ENCODE measurements at places on chromosomes 6 and 20.
A peak's percentile ranks its signal among the peaks of the same experiment; 100 is the strongest.

DNA sequence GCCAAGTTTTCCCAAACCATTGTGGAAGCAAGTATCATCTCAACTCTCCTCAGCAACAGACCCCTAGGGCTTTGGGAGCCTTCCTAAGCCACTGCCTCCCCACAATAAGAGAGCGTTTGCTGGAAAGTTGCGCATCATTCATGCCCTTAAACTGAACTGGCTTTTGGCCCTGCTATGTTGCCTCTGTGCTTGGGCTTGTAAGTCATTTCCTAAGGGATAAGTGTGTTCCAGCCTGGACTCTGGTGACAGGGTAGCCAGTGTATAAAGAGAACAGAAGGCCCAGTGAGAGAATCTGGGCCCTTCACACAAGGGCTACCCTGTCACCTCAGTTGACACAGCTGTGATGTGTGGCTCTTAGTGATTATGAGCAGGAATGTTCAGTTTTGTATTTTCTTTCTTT lies 77.8 kb downstream of the COL9A1 start:
- no peak for DNase-seq

DNA sequence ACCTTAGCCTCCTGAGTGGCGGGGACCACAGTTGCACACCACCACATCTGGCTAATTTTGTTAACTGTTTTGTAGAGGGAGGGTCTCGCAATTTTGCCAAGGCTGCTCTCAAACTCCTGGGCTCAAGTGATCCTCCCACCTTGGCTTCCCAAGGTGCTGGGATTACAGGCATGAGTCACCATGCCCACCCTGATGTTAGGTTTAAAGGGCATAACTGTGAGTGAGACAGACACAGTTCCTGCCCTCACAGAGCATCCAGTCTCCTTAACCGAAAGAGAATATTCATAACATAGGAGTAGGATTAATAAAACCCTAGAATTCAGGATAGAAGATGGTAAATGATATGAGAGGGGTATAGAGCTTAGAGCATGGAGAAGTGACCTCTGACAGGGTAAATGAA lies 3.1 kb upstream of the SPATA2 start:
- DNase-seq, result no peak

DNA sequence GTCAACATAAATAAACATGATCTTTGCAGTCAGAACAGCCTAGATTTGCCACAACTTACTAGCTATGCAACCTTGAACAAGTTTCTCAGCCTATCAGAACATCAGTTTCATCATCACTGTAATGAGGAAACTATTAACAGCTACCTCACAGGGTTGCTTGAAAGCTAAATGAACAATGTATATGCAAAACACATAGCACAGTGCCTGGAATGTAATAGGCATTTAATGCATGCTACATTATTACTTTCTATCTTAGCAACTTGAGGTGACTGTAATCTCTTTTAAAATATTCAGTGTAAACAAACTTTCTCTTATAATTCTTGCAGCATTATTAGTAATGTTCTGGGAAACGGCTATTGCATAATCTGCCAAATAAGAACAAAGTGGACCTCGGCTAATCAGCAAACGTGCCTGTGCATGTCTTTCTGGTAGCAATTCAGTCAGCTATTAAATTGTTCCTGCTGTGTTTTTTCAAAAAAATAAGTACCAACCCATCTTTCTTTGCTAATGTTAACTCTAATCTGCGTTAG lies 61.5 kb downstream of the SYNE1 start:
- no peak for DNase-seq

- DNase-seq, result peak; percentile 21
These were observed 7.9 kb upstream of the GMNN start for GRCh38 chr6:24766680-24767462.

DNA sequence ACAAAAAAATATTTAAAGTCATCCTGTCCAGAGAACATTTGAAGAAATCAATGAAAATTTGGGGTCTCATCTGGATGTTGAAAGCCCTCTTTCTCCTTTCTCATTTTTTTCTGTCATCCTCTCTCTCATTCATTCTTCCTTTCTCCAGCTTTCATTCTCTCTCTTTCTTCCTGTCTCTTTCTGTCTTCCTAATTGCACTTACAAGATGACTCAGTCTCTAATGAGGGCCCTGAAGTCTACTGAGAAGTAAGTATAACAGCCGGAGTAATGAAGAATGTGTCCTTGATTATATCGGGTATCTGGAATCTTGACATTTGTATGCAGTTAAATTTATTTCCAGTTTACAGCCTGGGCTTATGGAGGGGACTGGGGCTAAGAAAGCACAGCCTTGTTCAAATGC lies 232.2 kb upstream of the SULF2 start:
- no peak for DNase-seq

DNA sequence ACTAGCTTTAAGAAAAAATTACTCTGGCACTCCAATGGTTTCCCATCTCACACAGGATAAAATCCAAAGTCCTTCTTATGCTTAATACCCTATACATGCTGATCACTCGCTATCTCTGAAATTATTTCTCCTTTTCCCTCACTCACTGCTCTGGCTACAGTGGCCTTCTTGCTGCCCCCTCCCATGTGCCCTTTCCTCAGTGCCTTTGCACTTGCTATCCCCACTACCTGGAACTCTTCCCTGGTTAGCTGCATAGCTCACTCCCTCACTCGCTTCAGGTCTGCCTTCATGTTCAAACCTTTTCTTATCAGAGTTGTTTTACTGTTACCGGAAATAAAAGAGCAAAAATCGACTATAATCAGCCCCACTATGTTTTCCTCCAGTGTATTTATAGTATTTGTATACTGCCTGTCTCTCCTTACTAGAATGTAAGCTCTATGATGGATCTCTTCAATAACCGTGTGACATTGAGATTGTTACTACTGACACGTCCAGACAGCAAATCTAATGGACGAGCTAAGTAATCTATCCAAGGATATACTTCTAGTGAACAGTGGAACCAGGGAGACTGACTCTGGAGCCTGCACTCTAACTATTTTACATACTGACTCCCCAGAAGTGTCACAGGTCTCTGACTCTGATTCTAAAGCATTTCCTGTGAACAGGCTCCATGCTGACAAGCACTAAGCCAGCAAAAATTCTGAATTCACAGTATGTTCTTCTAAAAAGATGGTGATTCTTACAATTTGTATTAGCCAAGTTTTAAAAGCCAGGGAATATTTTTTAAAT lies 25.1 kb downstream of the FKBP5 start:
- DNase-seq, result no peak

GRCh38 chr6:15417811-15418210 lies 171.9 kb downstream of the JARID2 start:
- no peak for DNase-seq

DNA sequence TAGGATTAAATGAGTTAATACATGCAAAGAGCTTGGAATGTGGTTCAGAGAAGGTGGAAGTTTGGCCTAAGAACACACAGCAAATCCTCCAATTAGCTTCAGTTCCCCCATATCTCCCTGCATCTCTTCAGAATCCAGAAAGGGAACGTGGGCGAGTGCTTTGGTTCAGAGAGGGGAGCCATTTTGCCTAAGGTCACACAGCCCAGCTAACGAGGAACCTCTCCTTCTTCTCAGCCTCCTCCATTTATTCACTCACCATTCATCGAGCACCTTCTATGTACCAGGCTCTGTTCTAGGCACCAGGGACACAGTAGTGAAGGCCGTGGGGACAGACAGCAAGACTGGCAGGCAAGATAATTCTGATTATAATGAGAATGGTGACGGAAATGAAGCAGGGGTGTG lies 2.3 kb upstream of the CEBPB start:
- no peak for DNase-seq

DNA sequence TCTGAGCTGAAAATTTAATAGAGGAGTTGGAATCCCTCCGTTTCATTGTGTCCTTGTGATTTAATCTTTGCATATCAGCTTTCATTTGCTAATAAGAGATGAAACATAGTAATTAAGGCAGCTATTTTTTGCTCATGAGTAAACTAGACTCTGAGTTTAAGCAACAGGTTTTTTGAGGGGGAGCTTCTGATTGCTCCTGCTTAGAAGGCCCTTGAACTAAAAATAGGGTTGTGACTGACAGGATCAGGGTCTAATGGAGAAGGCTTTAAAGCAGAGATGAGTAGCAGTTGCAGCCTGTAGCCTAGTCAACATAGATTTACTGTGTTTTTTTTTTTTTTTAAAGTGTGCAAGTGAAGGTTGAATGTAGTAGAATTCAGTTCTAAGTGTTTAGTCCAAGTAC lies 17.4 kb downstream of the HSF2 start:
- DNase-seq, result no peak

DNA sequence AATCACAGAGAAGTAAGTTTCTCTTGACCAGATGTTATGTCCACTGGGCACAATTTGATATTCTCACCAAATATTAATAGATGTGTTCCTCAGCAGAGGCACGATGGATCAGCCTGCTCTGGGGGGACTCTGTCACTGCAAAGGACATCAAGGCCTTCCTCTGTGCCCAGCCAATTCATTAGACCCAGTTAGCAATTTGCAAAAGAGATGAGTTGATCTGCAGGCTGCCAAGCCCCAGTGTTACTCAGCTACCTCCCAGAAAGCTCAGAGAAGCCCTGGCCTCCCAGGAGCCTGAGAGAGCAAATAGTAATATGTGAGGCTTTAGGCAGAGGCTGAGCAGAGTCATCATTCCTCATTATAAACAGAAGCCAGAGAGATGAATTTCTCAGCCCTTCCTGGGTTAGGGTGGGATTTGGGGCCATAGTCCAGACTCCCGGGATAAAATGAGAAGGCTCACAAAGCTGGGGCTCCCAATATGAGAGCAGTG lies 54.2 kb downstream of the ZNF831 start:
- no peak for DNase-seq

DNA sequence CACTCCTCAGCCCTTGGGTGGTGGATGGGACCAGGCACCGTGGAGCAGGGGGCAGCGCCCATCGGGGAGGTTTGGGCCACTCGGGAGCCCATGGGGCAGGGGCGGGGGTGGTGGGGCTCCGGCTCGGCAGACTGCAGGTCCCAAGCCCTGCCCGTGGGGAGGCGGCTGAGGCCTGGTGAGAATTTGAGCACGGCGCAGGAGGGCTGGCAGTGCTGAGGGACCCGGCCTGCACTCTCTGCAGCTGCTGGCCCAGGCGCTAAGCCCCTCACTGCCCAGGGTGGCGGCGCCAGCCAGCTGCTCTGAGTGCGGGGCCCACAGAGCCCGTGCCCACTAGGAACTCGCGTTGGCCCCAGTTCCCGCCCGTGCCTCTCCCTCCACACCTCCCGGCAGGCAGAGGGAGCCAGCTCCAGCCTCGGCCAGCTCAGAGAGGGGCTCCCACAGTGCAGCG lies 182.1 kb upstream of the OPRM1 start:
- DNase-seq, result no peak

DNA sequence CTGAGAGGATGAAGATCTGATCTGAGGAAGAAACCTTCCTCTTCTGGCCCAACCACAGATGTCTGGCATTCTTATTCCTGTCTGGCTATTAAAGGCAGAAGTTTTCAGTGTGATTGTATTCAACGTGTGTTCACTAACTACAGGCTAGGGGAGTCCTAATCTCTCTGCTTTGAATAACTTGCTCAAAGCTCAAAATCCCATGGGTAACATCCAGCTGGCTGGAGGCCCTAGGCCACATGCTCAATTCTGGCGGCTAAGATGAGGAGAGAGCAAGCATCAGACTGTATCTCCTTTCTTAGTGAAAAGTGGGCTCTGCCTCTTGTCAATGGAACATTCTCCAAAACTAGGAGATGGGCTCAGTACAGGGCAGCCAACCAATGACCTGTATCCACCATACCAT lies 478.0 kb downstream of the KIF16B start:
- no peak for DNase-seq

- peak; percentile 62 for DNase-seq
These were observed 16.7 kb upstream of the VNN1 start for GRCh38 chr6:132730560-132730959.

DNA sequence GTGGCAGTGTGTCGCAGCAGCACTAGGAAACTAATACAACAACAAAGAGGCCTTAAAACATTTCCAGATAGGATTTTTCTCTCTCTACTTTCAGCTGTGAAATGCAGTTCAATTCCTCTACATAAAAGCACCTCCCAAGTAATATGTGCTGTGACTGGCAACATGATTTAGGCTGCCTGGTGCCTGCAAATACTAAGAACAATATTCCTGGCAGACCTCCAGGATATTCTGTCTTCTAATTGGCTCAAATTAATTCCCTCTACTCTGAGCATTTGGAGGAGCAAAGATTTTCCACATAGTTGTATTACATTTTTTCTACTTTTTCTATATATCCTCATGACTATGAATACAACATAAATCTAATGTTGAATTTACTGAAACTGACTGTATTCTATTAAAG lies 33.2 kb downstream of the SCGN start:
- no peak for DNase-seq

GRCh38 chr6:122361314-122361979 lies 38.0 kb upstream of the HSF2 start:
- DNase-seq, result no peak

- DNase-seq, result no peak
These were observed 208.9 kb downstream of the KIF16B start for GRCh38 chr20:16364320-16364687.
